ENCODE measurements at places on chromosomes 4 and X.
A peak's percentile ranks its signal among the peaks of the same experiment; 100 is the strongest.

DNA sequence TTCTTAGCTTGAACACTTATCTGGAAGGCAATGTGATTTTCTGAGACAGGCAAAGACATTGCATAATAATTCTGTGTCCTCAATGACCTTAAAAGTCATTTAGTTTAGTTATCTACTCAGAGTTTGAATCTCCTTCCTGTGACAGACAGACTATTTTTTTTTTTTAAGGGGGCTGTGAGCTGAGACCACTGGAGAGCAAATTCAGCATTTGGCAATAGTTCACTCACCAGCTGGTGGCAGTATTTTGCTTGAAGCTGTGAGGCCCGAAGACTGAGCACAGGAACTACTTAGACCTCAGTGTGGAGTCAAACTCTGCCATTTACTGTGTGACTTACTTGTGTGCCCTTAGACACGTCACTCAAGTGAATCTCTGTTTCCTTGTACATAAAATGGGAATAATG is 22.9 kb upstream of the CPE start:
- no peak for DNase-seq

DNA sequence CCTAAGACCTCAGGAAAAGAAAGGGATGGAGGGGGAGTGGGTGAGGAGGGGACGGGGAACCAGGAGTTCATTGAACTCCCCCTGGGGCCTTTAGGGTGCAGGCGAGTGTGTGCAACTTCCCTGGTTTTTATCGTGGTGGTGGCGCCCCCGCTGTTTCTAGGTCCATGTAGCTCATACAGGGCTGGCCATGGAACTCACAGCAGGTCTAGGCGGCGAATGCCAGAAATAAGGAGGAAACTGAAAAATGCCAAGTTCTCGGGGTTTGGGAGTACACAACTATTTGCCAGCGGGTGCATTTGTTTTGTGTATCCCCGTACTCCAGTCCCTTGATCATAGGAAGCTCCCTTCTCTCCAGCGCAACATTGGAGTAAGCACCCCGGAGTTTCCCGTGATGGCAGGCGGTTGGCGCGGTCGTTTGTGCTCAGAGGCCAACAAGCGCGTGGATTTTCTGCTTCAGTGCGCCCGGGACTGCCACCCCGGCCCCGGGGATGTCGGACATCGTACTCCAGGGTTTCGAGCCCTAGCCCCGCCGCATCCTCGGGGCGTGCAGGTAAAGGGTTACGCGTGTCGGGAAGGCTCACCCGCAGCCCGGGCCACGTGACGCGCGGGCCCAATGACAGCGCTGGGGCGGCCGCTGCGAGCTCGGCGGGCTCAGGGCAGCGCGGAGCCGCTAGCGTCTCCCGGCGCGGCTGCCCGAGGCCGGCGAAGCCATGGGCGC is 208.9 kb downstream of the NWD2 start:
- DNase-seq, result peak; percentile 17

DNA sequence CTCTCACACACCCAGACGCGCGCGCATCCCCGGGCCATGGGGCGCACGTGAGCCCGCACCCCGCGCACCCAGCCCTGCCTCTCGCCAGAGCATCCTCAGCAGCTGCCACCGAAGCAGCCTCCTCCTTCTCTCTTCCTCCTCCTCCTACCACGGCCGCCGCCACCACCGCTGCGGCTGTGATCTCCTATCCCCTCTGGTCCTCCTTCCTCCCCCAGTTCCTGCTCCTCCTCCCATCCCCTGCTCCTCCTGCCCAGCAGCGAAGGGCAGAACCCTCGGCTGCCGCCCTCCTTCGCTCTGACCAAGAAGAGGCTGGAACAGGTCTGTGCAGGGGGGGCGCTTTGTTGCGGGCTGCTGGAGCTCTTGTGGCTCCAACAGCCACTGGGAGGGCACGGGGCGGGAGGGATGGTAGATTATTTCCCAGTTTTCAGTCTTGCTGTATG is 148.7 kb upstream of the CHRDL1 start:
- no peak for DNase-seq

DNA sequence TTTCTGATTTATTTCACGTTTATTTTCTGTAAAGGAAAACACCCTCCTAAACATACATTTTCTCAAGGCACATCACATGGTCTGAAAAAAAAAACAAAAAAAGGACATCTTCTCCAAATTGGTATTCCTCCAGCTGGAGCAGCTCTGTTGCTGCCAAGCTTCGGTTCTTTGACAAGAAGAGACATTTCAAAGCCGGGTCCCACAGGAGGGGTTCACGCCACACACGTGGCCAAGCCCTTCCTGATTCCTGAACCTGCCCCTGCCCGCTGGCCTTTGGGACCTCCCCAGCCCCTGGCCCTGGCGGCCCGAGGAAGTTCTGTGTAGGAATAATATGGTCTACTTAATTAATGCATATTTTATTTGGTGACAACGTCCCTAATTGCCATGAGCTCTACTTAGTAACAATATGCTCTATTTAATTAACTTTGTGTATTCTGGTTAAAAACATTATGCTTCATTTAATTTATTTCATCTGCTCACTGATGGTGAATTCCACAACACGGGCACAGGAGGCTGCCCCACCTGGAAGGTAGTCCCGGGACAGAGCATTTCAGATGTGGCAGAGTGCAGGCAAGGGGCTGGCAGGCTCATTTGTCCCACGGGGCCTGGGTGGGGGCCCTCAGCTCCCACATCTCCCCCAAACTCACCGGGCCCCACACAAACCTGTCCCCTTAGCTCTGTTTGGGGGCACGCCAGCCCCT is 5.4 kb upstream of the RGS12 start:
- no peak for DNase-seq

DNA sequence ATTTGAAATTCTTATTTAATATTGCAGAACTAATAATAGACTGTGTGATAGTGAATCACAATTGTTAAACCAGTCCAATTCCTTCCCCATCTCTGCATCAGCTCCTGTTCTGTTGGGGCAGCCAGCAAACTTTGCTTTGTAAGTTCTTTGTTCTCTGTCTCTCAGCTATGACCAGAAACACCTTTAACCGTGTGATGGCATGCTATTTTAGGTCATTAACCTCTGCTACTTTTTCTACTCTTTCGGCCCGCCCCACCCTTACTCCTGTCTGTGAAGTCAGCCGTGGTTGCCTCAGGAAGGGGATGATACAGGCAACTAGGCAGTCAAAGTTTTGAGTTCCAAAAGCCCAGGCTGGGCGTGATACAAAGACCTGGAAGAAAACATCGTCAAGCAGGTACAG is 51.3 kb upstream of the EGFL6 start:
- no peak for DNase-seq

Measured in activated T-helper 1 cell treated with Interleukin-2 at 50 U/mL for 16 hours (primary cell).